ENCODE measurements at places on chromosomes 5 and 9.

DNA sequence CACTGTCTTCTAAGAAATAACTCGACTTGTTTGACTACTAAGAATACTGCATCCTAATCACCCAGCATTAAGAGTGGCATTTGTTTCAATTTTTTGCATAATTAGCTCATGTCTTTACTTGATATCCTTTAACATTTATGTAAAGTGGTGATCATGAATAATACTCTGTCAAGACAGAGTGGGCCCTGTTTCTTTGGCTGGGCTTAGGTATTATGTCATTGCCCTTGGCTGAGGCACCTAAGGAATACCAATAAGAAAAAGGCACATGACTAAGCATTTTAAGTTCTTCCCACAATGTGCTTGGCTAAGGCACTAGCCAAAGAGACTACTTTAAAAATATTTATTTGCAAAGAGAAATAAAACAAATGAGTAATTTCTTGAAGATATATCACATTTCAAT is 308.1 kb downstream of the CTNND2 start:
- no peak for DNase-seq

DNA sequence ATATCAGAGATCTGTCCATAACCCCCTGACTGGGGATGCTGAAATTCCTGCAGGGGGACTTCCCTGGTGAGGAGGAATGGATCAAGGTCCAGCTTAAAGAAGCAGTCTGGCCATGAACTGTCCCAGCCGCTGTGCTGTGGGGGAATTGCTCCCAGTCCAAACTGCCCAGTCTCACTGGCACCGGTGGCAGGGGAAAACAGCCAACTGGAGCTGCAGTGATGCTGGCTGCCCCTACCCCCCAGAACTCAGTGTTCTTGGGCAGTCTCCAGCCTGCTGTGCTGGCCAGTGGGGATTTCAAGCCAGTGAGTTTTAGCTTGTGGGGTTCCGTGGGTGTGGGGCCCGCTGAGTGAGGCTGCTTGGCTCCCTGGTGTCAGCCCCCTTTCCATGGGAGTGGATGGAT is 306.5 kb upstream of the RPS23 start:
- DNase-seq: no peak

GRCh38 chr5:157778121-157778805 is 34.8 kb downstream of the LSM11 start:
- no peak for DNase-seq

DNA sequence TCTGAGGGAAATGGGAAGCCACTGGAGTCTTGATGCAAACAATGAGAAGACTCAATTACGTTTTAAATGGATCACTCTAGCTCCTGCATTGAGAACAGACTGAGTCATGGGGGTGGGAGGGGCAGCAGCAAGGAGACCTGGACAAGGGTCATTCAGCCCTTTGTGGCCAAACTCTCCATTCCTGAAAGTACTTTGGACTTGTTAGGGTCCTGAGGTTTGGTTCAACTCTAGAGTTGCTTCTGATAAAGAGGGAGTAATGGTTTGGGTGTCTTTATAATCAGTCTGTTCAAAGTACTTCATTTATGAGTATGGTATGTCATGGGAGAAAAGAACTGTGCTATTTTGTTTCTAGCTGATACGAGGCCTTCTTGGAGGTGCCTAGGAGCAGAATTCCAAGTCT is 67.7 kb upstream of the SMIM32 start:
- no peak for DNase-seq

DNA sequence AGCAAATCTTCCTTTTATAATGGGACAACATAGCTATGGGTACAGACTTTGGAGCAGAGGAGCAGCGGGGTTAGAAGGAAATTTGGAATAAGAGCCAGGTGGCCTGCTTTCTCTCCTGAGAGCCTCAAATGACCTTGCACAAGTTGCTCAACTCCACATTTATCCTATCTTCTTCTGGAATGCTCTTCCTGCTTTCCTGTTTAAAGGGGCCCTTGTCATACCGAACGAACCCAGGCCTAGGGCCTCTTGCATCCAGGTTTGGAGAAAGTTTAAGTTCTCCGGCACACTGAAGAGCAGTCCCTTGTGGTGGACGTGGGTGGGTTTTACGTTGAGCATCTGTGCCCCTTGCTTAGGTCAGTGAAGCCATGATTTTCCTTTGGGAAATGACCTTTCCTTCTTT is 197.9 kb upstream of the NR3C1 start:
- DNase-seq: no peak

DNA sequence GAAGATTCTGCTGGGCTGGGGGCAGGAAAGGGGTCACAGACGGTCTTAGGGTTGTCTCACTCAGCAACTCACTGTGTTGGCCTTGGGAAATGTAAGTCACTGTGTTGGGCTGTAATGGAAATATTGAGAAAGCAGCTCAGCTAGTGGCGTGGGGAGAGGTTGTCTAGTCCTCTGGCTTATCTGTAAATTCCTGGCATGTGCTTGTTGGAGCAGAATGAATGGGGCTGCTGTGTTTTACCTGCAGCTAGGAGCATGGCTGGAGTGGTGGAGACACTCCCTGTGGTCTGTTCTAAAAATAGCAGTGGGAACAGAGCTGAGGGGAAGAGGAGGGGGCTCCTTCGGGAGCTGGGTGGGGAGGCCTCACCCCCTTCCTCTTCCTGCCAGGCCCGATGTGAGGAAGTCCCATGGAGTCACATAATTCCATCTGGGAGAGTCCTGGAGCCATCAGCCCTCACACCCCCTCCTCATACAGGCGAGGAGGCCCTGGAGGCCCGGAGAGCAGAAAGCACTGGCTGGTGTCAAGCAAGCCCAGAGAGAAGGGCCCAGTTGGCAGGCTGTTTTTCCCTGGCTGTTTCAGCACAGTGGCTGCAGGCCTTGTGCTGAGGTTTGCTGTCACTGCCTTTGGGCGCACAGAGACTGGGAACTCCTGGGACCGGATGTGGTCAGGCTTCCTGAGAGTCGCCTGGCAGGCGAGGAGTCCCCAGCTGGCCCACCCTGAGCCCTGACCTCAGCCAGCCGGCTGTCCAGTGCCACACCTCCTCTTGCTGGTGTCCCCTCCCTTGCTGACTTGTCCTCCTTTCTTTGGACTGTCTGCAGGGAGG is 84.9 kb downstream of the RGS3 start:
- no peak for DNase-seq

GRCh38 chr5:147956064-147956841 is 49.9 kb upstream of the C5orf46 start:
- DNase-seq: no peak

DNA sequence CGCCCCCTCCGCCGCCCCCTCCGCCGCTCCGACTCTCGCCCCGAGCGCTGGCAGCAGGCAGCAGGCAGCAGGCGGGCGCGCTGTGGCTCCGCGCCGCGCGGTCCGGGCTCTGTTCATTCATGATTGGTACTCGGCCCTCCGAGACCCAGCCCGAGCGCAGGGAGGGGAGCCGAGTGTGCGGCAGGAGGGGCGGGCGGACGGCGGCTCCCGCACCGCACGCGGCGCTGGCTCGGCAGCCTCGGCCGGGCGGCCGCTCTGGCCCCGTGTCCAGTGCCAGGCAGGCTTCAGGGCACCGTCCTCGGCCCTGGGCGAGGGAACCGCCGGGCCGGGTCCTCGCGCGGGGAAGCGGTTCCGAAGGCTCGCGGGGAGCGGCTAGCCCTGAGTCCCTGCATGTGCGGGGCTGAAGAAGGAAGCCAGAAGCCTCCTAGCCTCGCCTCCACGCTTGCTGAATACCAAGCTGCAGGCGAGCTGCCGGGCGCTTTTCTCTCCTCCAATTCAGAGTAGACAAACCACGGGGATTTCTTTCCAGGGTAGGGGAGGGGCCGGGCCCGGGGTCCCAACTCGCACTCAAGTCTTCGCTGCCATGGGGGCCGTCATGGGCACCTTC is at the start of gene KCNIP1:
TSS of gene KCNIP1 (plus strand) at position 31 of the 607 bp plus-strand sequence.
- no peak for DNase-seq

- DNase-seq: no peak
These were observed 128.7 kb downstream of the ENTREP1 start for GRCh38 chr9:69453746-69454145.

DNA sequence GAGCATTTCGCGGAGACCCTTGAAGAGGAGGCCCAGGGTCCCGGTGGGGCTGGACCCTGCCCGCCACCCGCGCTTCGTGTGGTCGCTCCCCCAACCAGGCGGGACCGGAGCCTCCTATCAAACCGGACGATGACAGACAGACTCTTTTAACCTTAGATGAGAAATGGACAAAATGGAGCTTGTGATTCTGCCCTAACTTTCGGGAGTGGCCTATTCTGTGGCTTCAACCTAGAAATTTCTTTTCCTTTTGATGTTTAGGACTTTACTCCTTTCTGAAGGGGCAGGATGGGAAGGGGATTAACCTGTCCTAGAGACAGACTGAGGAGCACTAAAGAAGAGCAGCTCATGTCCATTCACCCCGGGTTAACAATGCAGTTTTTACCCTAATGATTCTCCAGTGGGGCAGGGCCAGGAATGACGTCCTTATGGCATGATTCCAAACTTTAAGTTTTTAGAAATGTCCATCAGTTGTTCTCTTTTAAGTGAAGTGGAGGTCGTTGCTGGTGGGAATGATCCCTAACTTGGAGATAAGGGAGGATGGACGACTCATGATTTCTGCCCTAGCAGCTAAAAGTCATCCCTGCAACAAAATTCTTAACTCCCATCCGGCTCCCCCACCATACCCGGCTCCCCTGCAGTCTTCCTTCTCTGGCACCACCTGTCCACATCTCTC is 1.0 kb downstream of the NIPSNAP3A start:
- no peak for DNase-seq

- DNase-seq: peak; percentile 98
These were observed at the start of gene ISCA1 for GRCh38 chr9:86282077-86282978. Gene ISCA1 (minus strand): TSS chr9:86282538. CDS start chr9:86282458, 80 bp downstream.

- no peak for DNase-seq
These were observed 252.5 kb downstream of the NNT start for GRCh38 chr5:43855452-43855851.

DNA sequence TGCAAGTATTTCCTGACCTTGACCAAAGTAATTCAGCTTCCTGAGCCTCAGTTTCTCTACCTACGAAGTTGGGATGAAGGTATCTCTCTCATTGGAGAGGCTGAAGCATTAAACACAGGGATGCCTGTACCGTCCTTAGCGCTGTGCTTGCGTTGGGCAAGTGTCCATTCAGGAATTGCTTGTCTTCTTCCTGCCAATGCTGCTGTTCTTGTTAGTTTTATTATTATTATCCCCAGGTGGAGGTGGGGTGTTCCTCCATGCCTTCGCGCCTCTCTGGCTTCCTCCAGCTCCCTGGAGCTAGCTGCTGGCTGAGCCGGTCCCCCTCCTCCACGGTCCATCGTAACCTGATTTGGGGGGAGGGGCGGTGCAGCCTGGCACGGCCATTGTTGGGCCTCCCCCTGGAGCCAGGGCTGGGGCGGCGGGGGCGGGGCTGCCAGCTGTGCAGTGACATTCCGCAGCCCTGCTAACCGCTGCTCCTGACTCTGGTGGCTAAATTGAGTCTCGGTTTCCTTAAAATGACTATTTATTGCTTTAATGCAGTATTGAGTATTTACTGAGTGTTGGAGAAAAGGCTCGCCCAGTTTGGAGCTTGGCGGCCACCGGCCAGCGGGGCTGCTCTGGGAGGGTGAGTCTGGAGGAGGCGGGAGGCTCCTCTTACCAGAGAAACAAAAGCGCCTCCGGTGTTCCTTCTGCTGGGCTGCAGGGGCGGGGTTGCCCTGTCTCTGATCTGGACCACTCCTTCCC is 51.3 kb downstream of the LMX1B start:
- DNase-seq: no peak

GRCh38 chr9:4144869-4145268 is 155.0 kb downstream of the GLIS3 start:
- no peak for DNase-seq

DNA sequence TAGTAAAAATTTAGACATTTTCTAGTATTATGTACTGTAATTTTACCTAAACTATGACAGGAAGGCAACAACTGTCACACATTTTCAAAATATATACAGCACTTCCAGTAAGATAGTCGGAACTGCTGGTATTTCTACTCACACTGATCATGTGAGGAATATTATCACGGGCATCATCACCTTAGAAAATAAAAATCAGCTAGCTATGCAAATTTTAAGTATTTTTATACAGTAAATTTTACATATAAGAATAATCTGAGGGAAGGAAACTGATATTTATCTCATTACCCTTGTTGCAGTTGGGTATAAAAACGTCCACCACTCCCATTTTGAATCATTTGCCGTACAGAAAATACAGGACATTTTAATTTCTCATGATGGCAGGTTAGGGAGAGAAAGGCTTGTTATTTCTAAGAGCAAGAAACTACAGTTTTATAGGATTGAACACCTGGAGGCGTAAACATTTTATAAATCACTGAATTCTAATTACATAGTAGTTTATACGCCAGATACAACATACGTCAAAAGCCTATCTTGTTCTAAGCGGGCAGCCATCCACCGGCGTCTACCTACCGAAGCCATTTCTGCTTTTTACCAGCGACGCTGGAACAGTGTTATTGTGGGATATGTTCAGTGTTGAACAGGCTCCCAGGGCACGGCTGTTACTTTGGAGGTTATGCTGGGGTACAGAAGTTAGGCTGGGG is 729 bp upstream of the TNPO1 start:
- DNase-seq: no peak

DNA sequence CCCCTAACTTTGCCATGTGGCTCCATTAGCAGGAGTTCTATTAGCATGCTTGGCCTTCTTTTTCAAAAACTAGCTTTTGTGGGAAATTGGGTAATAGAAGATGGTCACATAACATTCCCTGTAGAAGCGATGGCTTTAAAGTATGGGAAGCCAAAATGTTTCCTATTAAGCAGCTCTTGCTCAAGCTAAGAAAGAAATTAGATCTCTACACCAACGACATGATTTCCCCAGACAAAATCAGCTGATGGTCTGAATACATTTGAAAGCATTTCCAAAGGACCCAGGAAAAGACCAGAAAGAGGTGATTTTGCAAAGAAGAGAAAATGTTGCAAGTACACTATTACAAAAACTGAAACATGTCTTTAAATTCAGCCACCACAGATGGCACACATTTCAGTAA is 4.8 kb upstream of the NFIL3 start:
- no peak for DNase-seq

GRCh38 chr5:86665984-86666760 is 48.4 kb downstream of the COX7C start:
- no peak for DNase-seq

- no peak for DNase-seq
These were observed 1571.6 kb upstream of the ACO1 start for GRCh38 chr9:30812821-30813220.

DNA sequence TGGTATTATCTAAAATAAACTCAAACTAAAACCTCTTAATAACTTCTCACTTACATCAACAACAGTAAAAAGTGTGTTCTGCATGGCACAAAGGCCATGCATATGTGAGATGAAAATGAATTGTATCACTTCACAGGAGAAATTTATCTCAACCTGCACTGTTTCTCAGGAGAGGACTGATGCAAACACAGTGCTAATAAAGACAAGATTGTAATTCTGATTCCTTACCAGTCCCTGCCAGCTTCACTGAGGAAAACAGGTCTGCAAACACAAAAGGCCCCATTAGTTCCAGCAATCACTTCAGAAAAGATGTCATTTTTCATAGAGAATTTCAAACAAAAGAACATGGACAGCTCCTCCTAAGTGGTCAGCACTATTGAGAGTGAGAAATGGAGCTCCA is 117.3 kb upstream of the PDE4D start:
- no peak for DNase-seq

DNA sequence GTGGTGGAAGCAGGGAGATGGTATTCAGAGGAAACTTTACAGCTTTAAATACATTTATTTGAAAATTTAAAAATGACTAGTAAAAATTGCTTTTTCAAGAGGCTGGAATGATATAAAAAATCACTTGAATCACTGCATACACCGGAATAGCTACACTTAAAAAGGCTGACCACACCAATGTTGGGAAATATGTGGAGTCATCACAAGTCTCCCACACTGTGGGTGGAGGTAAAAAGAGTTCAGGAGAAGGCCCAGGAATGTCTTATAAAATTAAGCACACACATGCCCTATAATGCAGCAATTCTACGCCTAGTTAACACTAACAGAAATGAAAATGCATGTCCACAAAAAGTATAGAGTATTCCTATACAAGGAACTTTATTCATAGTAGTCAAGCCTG is 198.1 kb downstream of the ROR2 start:
- DNase-seq: no peak
